ENCODE measurements at places on chromosomes 12 and 14.
A peak's percentile ranks its signal among the peaks of the same experiment; 100 is the strongest.

- no peak for DNase-seq
Measured at GRCh38 chr14:55114720-55115119, 14.3 kb upstream of the LGALS3 start.

DNA sequence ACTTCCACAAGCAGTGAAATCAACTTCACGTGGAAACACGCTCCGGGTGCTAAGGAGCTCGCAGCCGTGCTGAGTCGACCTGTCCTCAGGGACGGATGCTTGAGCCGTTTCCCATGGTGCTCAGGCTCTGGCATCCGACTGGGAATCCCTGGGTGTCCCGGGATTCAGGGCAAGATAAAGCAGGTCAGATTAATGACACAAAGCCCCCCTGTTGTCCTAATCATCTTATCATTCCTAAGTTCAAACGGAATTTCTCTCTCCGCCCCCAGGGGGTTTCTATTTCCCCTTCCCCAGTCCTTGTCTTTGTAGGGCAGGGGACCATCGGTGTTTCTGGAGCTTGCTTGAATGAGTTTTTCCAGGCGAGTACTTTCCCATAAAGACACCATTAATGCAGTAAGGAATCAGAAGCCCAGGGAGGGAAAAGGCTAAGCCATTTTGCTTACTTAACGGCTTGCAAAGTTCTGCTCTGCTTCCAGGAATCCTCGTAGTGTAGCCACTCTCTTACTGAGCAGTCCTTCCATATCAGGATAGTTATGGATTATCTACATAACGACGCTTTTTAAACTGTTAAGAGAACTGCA is 116.5 kb downstream of the TMEM132C start:
- no peak for DNase-seq

DNA sequence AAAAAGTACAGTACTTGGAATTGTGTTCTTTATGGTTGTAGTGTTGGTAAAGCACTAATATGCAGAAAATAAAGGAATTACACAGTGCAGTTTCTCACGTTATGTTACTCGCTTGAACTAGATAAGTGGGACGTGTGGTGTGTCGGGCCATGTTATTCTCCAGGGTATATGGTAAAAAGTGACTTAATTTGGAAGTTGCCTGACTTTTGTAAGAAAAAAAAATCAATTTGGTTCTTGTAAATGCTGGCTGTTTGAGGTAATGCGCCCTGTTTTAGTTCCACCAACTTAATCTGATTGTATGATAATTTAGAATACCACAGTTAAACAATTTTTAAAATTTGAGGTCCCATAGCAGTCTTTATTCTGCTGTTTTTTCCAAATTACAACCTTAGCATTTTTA is 4.1 kb downstream of the ARF6 start:
- DNase-seq = no peak

- peak; percentile 69 for DNase-seq
Measured at GRCh38 chr12:123905319-123905925, 67.2 kb downstream of the CCDC92 start.

DNA sequence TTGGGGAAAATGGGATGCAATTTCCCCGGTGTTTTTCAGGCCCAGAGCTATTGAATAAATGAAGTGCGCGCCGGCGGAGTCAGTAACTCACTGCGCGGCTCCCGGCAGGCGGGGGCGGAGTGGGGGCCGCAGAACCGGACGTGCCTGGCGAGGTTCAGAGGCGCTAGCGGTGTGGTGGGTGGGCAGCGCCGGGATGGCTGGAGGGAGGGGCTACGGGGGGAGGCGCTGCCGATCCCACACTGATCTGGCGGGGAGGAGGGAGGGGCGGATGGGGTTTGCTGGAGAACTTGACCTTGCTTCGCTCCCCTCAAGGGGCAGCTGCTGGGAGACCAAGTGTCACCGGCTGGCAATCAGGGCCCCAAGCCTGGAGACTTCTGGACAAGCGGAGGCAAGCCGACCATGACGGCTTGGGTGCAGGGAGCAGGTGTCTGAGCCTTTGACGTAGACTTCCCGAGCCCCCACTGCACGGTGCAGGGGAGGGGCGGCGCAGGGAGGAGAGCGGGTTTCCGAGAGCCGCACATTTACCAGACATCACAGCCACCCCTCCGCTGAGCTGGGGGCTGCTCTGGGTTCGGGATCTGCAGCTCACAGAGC is 174.1 kb upstream of the RTL1 start:
- peak; percentile 17 for DNase-seq

GRCh38 chr14:23513818-23514643 is 37.5 kb downstream of the ZFHX2 start:
- no peak for DNase-seq

All from testis (tissue), 5 donors.